ENCODE measurements at places on chromosomes 3 and 15. TPM values are rescaled to one million over a fixed set of nuclear protein-coding genes. Genes with fewer than 3 reads are reported as not detected.

DNA sequence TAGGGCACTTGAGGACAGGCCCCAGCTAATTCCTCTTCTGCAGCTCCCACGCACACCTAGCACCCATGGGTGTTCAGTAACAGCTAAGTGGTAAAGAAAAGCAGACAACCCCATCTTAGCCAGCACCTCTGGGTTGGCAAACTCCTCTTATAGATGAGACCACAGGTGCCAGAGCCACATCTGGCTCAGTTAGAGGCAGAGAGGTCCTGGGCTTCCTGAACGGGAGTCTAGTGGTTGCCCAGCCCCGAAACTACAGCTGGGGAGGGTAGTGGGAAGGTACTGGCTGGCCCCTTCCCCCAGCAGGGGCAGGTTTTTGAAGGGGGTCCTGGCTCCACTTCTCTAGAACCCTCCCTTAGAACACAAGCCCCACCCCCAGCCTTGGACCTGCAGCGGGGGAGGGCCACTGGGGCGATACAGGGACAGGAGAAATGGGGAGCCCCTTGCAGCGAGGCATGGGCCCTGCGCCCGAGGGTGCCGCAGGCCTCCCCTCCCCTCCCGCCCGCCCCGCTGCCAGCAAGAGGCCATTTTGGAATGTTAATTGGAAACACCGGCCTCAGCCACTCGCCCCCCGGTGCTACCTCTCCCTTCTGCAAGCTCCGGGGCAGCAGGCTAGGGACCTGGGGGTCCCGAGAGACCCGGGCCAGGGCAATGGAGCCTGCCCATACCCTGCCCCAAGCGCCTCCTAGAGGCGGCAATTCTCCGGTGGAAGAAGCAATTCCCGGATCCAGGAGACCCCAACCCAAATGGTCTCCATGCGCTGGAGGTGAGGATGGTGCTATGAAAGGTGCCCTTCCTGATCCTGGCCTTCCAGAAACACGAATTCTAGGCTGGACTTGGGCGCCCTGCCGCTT lies 1.5 kb downstream of the DUSP7 start:
- DNase-seq: no peak

DNA sequence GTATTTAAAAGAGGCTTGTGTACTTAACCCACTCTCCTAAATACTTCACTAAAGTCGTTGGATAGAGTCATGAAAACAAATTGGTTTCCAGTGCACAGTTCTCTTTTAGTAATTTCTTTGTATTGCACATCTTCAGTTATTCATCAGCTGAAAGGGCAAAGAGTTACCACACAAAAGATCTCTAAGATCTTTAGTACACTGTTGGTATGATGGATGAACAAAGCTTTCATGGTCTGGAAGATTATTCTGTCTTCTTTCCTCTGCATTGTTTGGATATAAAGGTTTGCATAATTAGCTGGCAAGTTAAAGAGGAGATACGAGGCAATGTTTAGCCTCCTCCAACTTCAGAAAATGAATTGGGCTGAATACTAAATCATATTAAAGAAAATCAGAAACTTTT lies 40.5 kb downstream of the BCHE start:
- no peak for DNase-seq

- peak; percentile 12 for DNase-seq
These were observed 458.3 kb downstream of the MFSD1 start for GRCh38 chr3:159260049-159260662.

DNA sequence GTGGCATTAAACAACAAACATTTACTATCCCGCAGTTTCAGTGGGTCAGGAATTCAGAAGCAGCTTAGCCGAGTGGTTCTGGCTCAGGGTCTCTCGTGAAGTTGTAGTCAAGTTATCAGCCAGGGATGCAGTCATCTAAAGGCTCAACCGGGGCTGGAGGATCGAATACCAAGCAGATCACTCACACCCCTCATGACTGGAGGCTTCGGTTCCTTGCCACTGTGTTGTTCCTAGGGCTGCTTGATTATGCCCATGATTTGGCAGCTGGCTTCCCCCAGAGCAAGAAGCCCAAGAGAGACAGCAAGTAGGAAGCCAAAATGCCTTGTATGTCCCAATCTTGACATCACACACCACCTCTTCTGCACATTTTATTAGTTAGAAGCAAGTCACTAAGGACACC lies 33.9 kb upstream of the CDCP1 start:
- DNase-seq: no peak

DNA sequence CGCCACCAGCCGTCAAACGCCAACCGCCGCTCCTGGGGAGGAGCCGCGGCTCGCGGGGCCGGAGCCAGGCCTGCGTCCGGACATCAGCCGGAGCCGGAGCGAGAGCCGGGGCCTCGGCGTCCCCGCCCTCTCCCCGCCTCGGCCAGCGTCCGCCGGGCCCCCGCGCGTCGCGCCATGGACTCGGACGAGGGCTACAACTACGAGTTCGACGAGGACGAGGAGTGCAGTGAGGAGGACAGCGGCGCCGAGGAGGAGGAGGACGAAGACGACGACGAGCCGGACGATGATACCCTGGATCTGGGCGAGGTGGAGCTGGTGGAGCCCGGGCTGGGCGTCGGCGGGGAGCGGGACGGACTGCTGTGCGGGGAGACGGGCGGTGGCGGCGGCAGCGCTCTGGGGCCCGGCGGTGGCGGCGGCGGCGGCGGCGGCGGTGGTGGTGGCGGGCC lies 359 bp downstream of the ARIH1 start:
- no peak for DNase-seq

DNA sequence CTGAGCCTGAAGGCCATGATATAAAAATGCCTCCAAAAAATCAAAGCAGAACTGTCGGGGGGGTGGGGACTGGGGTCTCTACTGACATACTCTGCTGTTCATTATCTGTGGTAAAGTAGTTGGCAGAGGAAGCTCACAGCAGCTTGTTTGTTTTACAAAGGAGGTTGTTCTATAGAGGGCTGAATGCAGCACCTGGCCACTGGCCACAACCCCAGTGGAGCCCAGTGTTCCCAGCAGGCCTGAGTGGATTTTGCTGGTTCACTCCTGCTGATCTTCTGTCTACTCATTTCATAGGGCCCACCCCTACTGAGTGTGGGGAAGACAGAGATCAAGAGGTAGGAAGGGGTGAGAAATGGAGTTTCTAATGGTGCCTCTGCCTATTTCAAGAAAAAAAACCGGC lies 125.5 kb downstream of the DIPK2A start:
- no peak for DNase-seq

- no peak for DNase-seq
These were observed 41.0 kb upstream of the COPB2 start for GRCh38 chr3:139430493-139430892.

DNA sequence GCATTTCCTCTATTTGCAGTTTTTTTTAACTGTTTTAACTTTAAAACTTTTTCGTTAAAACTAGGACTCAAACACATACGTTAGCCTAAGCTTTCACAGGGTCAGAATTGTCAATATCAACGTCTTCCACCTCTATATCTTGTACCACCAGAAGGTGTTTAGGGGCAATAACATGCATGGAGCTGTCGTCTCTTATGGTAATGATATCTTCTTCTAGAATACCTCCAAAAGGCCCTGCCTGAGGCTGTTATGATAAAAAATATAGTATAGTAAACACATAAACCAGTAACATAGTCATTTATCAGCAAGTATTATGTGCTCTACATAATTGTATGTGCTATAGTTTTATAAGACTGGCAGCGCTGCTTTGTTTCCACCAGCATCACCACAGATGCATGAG lies 76.3 kb upstream of the MLF1 start:
- DNase-seq: no peak

GRCh38 chr3:178397836-178398235 lies 138.4 kb upstream of the KCNMB2 start:
- DNase-seq: no peak

GRCh38 chr3:144636833-144637232 lies 665.2 kb downstream of the DIPK2A start:
- no peak for DNase-seq

DNA sequence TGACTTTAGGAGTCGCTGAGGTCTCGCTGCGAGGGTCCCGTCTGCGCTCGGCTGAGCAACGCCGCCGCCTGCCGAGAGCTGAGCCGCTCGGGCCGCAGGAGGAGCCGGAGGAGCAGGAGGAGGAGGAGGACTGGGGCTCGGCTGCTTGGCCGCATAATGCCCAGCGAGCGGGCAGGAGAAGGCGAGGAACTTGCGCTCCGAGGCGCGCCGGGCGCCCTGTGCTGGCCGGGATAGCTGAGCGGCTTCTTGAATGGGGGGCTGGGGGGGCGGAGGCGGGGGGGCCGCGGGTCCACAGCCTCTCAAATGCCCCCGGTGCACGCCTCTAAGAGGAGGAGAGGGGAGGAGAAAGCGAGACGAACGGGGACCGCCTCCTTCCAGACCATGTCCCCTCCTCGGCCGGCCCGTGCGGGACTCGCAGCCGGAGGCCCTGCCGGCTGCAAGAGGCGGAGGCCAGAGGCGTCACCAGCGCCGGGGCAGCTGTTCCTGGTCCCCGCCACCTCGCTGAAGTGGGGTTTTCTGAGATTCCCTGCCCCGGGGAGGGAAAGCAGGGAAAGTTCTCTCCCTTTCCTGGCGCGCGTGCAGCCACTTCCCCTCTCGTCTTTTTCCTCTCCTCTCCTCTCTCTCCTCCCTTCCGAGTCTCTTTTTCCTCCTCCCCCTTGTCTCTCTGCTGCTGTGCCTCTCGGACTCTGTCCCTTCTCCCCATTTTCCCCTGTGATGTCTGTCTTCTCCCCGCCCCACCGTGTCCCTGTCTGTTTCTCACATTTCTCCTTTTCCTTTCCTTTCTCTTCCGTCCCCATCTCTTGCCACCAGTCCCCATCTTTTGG lies at the start of gene ADAMTS9:
Gene ADAMTS9 (minus strand): TSS at position 220 of the 824 bp plus-strand sequence. CDS start 343 bp downstream, outside the sequence.
- DNase-seq: no peak

DNA sequence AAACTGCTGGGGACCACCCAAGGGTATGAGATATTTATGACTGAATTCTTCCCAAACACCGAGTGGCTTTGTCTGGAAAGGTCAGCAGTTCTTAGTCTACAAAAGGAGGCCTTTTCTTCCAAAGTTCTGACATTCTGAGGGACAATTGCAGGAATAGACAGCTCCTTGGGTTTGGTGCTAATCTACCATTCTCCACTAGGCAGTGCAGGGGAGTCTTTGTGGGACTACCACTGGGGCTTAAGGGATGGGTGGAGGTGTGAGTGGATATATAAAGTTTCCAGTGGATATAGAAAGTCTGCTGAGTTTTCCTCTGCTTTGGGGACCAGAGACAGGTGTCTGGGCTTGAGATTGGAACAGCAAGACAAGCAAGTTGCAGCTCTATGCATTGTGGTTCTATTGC lies 62.7 kb downstream of the EXOG start:
- DNase-seq: no peak

GRCh38 chr15:77863491-77864105 lies 213.9 kb downstream of the TBC1D2B start:
- no peak for DNase-seq

DNA sequence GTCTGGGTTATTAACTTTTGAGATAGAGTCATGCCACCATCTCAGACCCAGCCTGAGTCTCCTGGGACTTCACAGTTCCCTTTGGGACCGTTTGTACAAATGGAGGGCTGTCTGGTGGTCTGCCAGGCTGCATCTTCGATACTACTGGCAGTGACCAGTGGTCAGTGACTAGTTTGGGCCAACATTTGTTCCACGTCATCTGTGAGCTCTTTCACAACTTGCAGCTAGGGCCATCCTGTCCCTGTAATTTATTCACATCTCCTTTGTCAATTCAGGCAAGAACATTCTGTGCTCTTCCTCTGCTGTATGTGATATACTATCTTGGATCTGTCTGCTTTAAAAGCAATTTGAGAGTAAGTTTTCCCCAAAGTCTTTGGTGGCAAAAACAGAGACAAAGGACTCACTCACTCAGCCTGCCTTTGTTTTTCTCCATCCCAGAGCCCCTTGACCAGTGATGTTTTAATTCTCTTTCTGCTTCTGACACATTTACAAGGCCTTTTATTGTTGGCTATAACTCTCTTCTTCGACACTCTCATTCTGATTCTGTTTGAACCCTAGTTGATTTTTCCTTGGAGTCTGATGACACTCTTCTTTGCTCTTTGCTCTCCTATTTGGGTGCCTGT lies 353.4 kb downstream of the EPHB1 start:
- no peak for DNase-seq

DNA sequence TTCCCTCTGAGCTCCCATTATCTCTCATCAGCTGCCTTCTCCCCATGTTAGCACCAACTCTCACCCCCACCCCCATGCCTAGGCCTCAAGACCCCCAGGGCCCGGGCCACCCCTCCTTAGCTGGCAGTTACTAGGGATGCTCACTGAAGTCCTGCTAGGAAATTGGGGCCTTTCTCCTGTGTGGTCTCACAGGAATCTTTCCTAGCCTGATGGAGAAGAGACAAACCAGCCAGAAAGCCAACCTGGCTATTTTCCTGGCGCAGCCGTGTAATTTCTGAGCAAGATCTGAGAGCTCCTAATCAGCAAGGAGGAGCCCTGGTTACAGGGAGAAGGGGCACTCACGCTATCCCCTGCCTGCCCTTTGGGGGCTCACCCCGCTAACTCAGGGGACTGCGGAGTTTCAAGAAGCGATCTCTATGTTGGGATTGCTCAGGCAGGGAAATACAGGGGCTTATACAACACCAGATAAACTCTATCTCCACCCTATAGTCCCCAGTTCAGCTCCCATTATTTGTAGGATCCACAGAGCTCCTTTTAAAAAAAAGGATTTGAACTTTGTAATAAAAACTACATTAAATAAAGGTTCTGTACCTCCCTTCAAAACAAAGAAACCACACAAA lies 25.2 kb downstream of the NR2F2 start:
- no peak for DNase-seq

DNA sequence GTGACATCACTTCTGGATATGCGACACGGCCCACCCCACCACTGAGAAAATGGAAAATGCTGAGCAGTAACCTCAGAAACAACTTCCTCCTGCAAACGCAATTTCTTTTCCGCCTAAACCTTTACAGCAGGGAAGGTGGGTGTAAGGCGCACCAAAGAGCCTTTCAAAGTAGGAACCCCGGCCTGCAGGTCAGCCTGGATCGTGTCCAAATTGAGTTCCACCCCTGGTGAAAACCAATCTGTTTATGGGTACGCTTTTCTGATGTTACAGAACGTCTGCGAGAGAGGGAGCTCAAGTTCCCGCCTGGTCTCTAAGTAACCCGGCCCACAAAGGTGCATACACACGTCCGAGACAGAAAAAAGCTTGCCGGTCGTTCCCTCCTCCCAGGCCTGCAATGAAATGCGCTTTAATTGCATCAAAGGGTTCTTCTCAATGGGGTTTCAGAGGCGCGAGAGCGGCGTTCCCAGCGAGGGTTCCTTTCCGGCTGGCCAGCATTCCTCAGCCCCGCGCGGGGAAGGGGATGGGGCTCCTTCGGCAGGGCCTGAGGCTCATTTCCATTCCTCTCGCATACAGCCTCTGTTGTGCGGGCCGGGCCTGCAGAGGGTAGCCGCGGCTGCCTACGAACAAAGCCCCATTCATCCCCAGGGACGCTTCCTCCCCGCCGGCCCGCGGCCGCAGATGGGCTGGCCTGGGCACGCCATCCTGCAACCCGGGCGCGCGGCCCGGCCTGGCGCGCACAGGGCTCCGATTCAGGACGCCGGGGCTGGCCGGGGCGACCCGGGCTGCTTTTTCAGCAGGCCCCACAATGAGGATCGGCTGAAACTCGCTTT lies 138.1 kb downstream of the TMCO5A start:
- DNase-seq: no peak

DNA sequence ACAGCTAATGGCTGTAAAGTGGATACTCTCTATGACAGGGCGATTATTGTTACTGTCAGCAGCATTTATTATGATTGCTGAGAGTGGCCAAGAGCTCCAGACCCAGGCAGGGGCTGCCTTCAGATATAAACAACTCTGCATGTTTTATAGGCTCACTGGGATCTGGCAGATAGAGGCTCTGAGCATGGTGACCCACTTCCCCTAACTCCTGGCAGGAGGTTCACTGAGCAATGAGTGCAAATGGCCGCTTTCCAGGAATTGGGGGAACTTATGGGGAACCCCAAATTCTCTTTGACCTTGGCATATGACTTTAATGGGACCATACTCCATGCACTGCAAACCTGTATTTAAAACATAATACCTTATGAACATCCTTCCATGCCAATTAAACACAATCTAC lies 59.0 kb downstream of the SCN5A start:
- no peak for DNase-seq

Gene BAHD1
- 48.7 TPM for total RNA-seq

Data from T-cell (primary cell).